ENCODE measurements at places on chromosomes 1 and 21.

DNA sequence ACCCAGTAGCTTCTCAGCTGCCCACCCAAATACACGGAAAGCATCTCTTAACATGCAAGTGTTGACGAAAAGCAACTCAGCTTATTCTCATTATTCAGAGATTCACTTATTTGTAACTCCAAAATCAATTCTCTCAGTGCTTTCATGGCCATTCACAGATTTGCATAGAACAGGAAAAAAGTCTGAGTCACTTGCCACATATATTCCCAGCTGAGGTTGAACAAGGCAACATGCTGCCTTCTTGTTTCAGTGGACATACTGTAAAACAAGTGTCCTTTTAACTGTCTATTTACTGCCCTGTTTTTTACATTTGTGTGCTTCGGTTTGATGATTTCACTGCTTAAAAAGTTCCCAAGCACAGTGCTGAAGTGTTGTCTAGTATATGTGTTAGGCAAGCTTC is 273.0 kb downstream of the LTN1 start:
- DNase-seq, result peak; percentile 14

GRCh38 chr1:34373912-34374311 is 197.2 kb downstream of the C1orf94 start:
- DNase-seq, result no peak

GRCh38 chr1:187409341-187409740 is 580.6 kb downstream of the PLA2G4A start:
- no peak for DNase-seq

DNA sequence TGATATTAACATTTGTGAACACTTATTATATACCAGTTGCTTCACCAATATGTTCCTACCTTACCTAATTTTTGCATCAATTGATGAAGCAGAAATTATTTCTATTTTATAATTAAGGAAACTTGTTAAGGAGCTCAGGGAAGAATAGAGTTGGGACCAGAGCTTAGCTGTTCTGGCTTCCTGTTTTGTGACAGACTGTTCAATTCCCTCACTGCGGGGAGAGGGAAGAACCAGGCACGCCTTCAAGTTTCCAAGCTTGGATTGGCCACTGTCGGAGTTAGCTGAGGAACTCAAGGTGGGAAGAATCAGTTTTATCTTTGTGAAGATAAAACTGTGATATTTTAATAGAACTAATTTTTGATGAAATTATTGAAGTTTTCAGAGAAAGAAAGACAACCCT is 142.3 kb upstream of the LMO4 start:
- DNase-seq, result no peak

GRCh38 chr1:224681816-224682215 is 65.7 kb downstream of the CNIH3 start:
- DNase-seq, result no peak

GRCh38 chr1:8816264-8816663 is 1.2 kb downstream of the RERE start:
- DNase-seq, result peak; percentile 60

DNA sequence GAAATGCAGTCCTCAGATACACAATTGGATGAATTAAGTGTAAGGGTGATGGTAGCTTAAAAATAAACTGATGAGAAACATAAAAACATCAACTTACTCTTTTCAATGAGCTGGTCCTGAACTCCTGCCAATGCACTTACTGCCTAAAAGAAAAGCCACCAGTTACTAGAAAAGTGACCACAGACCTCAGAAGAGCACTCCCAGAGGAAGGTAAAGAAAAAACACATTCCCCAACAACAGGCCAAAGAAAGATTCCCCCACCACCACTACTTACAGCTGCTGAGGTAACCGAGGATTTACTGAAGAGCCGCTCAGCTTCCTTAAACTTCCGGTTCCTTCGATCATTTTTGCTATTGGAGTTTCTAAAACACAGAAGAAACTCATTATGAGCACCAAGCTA is 5.4 kb downstream of the MEAF6 start:
- DNase-seq, result peak; percentile 9

- peak; percentile 69 for DNase-seq
Measured at GRCh38 chr1:197775282-197776262, at the start of gene DENND1B. Gene DENND1B, minus strand, starts transcription at chr1:197775480. Its CDS starts 325 bp downstream, at chr1:197775155.

DNA sequence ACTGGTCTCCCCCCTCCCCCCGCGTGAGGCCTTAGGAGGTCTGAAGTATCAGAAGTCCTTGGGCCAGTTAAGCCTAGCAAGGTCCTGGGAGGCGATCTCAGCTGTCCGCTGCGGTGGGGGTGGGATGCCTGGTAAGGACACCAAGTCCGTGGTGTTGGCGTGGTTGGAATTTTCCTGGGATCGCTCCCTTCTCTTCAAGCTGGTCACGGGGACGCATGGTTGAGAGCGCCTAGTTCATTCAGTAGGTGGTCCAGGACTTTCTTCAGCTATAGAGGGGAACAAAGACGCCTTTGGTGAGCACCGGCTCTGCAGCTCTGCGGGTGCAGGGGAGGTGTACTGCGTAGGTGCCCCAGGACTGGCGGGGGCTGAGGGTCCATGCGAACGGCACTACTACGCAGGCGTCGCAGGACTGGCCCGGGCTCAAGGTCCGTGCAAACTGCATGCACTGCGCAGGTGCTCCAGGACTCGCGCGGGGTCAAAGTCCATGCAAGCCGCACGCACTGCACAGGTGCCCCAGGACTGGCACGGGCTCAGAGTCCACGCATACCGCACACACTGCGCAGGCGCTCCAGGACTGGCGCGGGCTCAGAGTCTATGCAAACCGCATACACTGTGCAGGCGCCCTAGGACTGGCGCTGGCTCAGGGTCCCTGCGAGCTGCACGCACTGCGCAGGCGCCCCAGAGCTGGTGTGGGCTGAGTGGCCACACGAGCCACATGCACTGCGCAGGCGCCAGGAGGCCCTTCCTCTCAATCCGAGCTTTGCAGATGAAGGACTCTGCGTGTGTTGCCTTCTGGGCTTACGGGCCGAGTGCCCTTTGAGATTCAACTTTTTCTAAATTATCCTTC is 36.6 kb upstream of the HMGN1 start:
- DNase-seq, result peak; percentile 46

- DNase-seq, result no peak
Measured at GRCh38 chr1:214391873-214392645, 111.1 kb downstream of the SMYD2 start.

- DNase-seq, result no peak
Measured at GRCh38 chr1:156675210-156676113, 1.7 kb downstream of the NES start.

GRCh38 chr1:19974822-19975416 is 4.5 kb downstream of the PLA2G2A start:
- DNase-seq, result peak; percentile 86

DNA sequence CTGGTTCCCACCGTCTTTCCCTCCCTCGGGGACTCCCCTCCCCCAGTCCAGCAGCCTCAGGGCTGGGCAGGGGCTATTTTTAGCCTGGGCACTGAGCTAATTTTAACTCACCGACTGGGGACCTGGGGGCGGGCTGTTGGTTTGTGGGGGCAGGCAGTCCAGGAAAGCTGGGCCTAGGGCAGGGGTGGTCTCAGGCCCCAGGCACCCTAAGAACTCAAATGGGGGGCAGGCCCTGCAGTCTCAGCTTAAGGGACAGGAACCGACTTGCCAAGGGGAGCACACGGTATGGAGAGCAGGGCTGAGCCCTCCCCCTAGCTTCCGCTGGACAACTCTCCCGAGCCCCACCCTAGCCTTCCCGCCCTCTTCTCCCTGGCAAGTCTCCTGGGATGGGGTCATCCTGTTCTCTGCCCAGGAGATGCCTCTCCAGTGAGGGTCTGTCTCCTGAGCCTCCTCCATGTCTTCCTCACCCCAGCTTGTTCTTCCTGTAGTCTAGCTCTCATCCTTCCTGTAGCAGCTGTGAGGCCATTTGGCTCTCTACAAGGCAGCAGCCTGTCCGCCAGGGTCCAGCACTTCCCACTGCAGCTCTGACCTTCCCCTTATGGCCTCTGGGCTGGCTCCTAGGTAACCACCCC is 10.1 kb downstream of the MEF2D start:
- no peak for DNase-seq

GRCh38 chr1:16352842-16353535 is 709 bp upstream of the FBXO42 start:
- DNase-seq, result no peak

DNA sequence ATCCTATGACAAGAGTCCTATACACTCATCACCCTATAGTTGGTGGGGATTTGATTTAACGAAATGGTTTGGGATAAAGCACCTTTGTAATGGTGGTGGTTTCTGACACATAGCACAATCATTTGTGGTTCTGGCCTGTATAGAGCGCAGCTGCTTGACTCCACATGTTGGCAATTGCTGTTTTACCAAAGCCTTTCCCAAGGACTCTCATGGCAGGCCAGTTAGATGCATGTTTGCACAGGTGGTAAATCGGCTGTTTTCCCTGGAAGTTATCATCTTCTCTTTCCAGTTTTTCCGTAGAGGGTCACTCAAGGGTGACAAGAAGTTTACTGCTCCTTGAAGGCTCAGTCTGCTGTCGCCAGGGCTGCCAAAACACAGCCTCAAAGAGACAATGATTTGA is 17.1 kb upstream of the XPR1 start:
- DNase-seq, result peak; percentile 91

- no peak for DNase-seq
Measured at GRCh38 chr1:101849356-101849755, 147.4 kb downstream of the OLFM3 start.

GRCh38 chr1:209714338-209714737 is 9.7 kb downstream of the HSD11B1 start:
- DNase-seq, result no peak

GRCh38 chr21:45768011-45768739 is 124.7 kb downstream of the PCBP3 start:
- DNase-seq, result no peak

DNA sequence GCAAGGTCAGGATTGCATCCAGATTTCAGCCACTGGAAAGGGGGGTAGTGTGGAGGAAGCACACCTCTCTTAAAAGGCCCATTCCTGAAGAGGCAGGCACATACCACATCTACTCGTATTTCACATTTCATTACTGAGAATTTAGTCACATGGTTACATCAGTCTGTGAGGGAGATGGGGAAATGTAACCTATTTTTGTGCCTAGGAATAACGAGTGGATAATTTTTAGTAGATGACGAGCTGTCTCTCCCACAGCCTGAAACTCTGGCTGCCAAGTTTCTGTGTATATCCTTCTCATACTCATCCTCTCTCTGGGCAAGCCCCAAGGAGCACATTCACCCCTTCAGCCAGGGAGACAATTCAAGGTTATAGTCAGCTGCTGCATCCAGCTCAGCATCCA is 10.3 kb upstream of the C21orf91 start:
- peak; percentile 17 for DNase-seq

GRCh38 chr1:211903490-211904245 is 73.1 kb upstream of the LPGAT1 start:
- no peak for DNase-seq

- DNase-seq, result no peak
Measured at GRCh38 chr21:39118061-39118460, 65.2 kb downstream of the PSMG1 start.

- no peak for DNase-seq
Measured at GRCh38 chr1:10862743-10863335, 66.4 kb upstream of the CASZ1 start.

DNA sequence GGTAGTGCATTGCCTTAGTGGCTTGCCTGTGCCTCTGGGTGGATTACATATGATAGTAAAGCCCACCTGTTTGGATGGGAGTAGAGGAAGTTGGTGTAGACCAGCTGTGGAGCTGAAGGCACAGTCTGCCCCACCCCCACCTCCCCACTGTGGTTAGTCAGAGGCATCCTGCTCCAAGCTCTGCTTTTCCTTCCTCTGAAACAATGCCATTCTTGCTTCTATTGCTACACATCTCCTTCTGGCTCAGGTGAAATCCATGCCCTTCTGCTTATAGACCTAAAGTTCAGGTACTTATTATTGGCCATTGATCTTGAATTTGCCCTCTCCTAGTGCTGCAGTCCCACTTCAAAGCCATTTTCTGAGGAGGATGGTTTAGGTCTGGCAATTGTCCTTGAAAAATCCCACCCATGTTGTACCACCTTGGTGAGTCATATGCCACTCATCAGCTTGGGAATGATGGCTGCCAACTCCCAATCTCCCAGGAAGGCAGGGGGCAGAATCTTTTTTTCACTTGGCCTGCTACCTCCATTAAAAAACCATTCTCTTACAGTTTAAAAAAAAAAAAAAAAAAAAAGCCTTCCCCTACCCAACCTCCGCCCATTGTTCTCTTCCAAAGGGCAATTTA is 6.7 kb upstream of the TXLNA start:
- peak; percentile 54 for DNase-seq

GRCh38 chr1:80896781-80897356 is 903.9 kb upstream of the ADGRL2 start:
- DNase-seq, result no peak

GRCh38 chr1:15731735-15732685 is 4.0 kb upstream of the SLC25A34 start:
- no peak for DNase-seq

DNA sequence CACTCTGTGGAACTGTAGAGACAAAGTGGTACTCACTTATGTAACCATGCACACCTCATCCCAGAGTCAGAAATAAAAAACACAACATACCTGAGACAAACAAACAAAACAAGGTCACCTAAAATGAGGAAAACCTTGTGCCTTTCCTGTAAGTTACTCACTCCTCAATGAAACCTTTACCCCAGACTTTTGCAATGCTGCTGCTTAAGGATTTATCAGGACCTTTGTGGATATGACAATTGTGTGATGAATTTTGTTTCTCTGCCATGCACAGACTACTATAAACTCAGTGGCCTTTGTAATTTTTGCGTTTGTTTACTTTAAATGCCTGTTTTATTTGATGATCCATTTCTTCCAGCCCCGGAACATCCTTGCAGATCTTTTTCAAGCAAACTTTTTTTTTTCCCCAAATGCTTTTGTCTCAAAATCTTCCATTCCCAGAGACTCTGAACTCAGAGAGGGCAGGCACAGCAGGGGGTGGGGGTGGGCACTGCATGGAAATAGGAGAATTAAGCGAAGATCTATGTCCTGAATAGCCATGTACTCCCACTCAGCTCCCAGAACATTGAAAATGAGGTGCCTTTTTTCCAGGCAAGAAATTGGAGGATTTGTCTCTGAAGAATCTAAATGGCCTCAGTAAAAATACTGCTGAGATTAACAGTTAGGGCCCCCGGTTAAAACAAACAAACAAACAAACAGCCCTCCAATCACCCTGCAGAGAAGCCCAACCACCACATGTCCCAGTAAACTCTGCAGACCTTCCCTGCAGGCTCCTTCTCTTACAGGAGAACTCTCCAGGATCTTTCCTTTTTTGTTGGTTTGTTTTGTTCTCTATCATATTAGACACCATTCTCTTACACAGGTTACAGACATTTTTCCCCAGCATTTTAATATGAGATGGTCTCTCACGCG is 22.6 kb upstream of the SIM2 start:
- no peak for DNase-seq

DNA sequence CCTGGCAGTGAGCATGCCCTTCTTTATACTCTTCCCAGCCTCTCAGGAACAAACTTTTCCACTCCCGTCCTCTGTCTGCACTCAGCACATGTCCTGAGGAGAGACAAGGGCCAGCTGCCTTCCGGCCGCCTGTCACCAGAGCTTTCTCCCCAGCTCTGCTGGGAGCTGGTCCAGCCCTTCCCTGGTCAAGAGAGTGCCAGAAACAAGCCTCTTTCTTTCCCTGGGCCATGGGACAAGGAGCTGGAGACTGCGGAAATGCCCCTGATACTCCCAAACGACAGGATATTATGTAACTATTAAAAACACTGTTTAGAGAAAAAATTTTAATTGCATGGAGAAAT is 10.4 kb downstream of the LAMB3 start:
- no peak for DNase-seq

- DNase-seq, result no peak
Measured at GRCh38 chr21:42666925-42667324, 13.5 kb downstream of the PDE9A start.

- no peak for DNase-seq
Measured at GRCh38 chr1:70948396-70949017, 99.1 kb downstream of the PTGER3 start.
